ENCODE measurements at places on chromosomes 13 and 19.

- no peak for DNase-seq
These were observed 3.4 kb downstream of the CACNG6 start for GRCh38 chr19:53994811-53995210.

- no peak for DNase-seq
These were observed 7.5 kb upstream of the LRP3 start for GRCh38 chr19:33186431-33187182.

GRCh38 chr13:23572836-23573235 lies 2.6 kb downstream of the TNFRSF19 start:
- DNase-seq, result no peak

GRCh38 chr19:18588611-18589379 lies at the start of gene REX1BD:
Gene REX1BD, plus strand, starts transcription at chr19:18588798. Its CDS starts 4 bp downstream, at chr19:18588802.
- no peak for DNase-seq

DNA sequence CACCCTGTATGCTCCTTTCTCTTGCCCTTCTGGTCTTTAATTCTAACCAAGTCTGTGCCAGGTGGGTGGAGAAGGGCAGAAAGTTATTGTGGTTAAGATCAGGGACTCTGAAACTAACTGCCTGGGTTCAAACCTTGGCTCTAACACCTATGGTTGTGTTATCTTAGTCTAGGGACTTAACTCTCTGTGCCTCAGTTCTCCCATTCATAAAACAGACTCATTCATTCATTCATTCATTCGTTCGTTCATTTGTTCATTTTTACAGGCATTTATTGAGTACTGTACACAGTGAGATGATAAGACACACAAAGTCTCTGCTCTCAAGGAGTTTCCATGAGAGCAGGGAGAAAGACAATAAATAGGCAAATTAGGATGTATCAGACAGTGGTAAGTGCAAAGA lies 30.1 kb downstream of the SOX21 start:
- DNase-seq, result no peak

- no peak for DNase-seq
These were observed 15.3 kb downstream of the GADD45B start for GRCh38 chr19:2491130-2491801.

DNA sequence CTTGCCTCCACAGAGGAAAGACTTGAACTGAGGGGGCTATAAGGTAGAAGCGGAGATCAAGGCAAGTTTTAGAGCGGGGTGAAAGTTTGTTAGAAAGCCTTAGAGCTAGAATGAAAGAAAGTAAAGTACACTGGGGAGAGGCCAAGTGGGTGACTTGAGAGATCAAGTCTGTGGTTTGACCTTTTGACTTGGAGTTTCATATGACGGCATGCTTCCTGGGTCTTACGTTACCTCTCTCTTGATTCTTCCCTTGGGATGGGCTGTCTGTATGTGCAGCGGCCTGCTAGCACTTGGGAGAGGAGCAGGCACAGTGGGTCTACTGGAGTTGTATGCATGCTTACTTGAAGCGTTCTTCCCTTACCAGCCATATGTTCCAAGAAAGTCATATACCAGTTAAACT lies 1768.5 kb downstream of the PCDH9 start:
- DNase-seq, result no peak

DNA sequence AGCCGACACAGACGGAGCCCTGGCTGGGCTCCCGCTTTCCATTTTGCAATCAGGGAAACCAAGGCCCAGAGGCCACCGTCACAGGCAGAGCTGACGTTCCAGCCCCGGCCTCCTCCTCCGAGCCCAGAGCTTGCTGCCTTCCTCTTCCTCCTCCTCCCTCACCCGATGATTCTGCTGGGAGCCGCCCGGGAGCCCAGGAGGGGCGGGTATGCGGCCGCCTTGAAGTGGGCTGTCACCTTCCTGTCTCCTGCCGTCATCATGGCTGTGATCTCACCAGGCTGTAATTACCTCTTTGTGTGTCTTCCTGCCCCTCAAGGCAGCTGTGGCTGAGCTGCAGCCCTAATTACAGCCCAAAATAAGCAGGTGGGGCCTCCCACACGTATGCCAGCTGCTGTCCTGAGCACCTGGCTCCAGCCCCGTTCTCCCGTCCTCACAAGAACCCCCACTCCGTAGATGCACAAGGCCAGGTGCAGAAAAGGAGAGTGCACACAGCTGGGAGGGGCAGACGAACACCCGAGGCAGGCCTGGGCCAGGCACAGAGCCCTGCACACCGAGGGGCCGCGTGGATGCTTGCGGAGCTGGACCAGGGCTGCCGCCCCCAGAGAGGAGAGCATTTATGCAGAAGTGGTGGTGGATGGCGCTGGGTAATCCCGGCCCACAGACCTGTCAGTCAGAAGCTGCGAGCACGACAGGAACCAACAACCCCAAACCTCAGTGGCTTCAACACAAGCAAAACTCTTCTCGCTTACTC lies 4.0 kb downstream of the TPGS1 start:
- no peak for DNase-seq

DNA sequence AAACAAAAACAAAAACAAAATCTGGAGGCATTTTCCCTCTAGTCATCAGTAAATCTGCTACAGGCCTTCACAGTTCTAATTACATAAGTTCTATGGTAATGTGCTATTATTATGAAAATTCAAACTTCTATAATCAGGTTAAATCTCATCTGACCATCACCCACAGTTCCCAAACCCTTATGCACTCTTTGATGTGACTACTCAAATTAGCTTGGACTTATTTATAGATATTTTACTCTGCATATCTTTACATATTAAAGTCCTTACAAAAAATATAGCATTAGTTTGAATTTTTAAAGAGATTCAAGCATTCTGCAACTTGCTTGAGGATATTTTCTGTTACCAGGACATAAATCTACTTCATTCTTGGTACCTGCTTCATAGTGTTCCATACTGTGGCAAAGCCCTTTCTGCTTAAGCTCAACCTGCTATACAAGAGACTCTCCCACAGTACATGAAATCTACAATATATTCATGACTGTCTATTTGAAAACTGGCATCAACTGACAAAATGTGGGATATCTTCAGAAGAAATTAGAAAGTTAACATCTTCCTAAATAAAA lies 22.9 kb downstream of the SMAD9 start:
- DNase-seq, result no peak

DNA sequence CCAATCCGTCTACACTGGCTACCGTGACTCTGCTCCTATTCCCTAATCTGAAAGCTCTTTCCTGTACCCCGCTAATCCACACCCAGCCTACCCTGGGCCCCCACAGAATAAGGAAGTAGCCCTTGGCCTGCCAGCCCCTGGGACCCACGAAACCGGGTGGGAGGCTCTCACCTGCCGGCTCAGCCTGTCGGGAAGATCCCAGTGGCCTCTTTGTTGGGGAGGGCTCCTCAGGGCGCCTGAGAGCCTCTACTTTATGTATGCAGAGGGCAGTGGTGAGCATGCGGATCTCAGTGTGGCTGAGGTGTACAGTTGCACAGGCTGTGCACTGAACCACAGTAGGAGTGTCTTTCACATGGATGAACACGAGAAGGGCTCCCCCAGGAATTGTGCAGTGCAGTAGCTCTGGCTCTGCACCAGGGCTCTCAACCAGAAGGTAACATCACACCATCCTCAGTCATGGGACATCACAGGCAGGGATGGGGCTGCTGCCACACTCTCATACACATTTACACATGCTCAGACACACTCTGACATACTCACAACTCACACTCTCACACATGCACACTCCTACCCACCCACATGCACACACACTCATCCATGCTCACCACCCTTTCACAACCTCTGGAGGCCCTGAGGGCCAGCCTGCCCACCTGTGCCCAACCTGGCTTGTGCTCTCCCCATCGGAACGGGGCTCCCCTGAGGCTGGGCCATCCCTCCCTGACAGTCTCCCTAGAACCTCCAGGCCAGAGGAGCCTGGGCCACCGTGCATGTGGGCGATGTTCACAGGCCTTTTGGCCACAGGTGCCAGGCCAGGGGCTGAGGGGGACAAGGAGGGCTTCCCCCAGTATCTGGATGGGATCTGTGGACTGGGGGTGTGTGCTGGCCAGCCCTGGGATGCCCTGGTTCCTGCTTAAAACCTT lies 135.0 kb downstream of the URI1 start:
- no peak for DNase-seq

- DNase-seq, result no peak
These were observed at the start of gene MLNR for GRCh38 chr13:49220036-49220855. Gene MLNR, plus strand, starts transcription at chr13:49220338. Its CDS starts 0 bp downstream, at chr13:49220338.

GRCh38 chr13:97484301-97484700 lies 50.3 kb downstream of the RAP2A start:
- no peak for DNase-seq

- no peak for DNase-seq
These were observed 639.0 kb upstream of the KLF12 start for GRCh38 chr13:74773248-74773647.

DNA sequence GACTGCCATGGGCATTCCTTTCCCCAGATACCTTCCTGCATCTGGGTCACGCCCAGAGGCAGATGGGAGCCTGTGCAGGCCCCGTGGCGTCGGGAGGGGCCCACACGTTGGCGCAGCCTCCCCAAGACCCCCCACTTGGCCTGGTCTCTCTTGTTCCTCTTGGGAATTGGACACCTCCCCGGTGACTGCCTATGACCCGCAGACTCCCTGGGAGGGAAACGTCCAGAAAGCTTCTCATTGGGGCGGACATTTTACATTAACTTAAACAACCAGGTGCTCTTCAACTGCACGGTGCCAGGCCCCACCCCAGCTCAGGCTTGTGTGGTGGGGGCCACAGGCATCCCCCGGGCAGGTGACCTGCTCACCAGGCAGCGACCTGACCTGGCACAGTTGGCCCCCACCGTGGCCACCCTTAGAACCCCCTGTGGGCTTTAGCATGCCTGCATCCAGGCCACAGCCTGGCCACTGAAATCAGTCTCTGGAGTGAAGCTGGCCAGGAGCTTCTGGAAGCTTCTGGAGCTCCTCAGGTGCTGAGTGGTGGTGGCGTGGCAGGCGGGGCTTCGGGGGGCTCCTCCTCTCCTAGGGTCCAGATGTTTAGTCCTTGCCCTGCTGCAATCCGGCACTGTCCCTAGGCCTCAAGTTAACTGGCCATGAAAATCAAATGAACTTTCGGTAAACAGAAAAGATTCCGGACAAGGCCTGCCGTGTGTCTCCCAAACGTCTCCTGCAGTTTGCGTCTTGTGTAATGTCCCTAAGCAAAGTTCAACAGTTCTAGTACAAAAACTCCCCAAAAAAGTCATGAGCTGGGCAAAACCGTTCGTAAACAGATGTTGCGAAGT lies 8.5 kb upstream of the PROZ start:
- no peak for DNase-seq

DNA sequence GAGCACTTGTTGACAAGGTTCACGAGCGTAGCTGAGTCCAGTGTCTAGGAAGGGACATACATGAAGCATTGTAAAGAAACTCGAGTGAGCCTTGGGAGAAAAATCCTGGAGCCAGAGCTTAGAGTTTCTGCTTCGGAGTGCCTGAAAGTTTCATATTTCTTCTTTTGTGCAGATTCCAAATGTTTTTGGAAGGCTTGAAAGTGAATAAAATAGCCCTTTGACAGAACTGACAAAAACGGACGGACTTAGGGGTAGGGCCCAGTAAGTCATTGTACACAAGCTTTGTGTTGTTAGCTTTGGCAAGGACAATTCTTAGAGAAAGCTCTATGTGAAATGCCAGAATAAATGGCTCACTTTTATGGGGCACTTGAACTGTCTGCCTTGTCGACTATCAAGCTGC lies 2.8 kb downstream of the RNF113B start:
- no peak for DNase-seq

DNA sequence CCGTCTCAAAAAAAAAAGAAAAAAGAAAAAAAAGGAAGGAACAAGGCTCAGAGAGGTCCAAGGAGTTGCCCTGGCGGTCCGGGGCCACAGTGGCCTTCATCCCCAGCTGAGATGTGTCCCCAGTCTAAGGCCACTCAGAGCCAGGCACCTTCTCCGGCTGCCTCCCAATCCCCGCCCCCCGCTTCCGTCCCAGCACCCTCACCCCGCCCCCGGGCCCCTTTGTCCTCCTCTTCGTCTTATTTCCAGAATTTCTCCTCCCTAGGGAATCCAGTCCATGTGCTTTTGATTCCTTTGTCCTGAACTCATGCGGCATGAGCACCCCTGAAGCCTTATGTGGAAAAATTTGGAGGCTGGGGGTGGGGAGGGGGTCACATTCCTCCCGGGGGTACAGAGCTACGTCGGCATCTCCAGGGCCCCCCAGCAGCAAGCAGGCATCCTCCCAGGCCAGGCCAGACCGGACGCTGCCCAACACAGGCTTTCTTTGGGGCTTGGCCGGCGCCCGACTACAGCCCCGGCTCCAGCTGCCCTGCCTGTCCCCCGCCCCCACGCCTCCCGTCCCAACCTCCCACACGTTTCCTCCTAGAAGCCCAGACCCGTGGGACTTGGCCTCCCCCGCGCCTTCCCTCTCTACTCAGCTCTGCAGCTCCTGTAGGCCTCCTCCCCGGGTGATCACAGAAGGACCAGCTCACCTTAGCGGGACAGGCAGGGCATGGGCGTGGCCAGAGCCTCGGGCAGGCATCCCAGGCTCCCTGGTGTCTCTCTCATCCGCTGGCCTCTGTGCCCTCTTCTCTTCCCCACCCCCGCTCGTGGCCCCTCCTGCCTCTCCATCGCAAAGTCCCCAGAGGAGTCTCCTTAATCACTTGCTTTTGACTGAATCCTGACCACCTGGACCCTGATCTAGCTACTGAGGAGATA lies 17.8 kb upstream of the ADGRE5 start:
- DNase-seq, result peak; percentile 83

DNA sequence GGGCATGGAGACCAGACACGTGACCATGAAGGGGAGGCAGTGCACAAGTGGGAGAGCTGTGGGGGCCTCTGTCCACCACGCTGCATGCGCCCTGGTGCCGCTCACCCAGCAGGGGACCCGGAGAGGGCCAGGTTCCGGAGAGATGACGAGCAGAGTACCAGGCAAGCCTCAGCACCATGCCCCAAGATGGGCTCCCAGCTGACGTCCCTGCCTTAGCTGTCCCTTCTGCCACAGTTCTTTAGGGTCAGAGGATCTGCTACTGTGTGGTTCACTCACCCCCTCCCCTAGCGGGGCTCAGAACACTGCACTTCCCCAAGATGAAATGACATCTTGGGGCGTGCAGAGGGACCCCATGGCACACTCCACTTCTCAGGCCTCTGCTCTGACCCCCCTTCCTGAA lies 9.6 kb upstream of the PRKD2 start:
- no peak for DNase-seq

Measured in right renal cortex interstitium (tissue), 3 donors.